KG1 (cell line): ENCODE measurements at places on chromosomes 5 and 9.

DNA sequence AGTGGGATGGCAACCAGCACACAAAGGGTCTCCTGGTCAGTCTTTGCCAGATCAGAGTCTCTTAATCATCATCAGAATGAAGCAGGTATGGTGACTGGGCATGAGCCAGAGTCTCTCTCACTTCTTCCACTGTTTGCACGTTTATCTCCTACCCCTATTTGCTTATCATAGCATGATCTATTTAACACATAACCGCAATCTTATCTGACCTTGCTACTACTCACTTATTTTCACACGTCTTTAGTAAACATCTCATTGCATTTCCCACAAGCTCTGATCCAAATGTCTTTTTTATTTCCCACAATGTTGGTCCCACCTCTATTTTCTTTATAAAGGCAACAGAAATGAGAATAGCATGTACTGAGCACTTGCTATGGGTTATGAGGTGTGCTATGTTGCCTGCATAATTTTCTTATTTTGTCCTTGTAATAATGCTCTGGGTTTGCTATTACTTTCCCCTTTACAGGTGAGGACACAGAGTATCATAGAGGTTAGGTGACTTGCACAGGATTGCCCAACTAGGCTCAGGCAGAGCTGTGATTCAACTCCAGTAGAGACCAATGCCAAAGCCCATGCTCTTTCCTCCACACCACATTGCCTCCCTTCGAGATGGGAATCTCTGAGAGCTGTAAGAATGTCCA, 39.7 kb upstream of the IL7R start:
- DNase-seq, result no peak

- no peak for DNase-seq
Measured at GRCh38 chr5:32531885-32532520, 53.4 kb upstream of the SUB1 start.

DNA sequence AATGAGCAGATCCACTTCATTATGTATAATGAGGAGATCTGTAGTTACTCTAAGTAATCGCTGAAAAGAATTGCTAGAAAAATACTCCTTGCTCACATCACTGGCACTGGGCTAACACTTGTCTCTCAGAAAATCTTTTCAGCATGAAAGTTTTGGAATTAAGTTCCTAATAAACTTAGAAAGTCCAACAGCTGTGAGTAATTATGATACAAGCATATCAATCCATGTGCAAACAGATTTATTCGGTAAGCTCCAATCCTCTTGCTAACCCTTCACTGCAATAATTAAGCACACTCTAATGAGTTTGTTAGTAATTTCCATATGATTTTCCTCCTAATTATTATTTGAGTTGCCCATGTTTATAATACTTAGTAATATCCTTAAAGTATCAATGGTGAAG, 652.6 kb upstream of the WWC1 start:
- DNase-seq, result no peak

DNA sequence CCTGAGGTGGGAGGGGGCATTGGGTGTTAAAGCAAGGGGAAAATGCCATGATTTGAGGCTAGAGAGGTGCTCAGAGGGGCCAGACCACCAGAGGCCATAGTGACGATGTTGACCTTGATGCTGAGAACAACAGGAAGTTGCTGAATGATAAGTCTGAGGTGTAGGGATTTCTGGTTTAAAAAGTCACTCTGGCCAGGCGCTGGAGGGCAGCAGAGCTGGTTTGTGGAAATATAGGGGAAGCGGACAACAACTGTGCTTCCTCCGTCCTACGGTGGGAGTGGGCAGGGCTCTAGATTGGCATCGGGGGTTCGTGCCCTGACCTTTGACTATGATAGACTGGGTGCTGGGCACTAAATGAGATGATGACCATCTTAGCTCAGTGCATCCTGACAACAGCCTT, 44.7 kb downstream of the STOM start:
- DNase-seq, result no peak

GRCh38 chr5:55308254-55308836, 556 bp downstream of the MTREX start:
- DNase-seq, result no peak

DNA sequence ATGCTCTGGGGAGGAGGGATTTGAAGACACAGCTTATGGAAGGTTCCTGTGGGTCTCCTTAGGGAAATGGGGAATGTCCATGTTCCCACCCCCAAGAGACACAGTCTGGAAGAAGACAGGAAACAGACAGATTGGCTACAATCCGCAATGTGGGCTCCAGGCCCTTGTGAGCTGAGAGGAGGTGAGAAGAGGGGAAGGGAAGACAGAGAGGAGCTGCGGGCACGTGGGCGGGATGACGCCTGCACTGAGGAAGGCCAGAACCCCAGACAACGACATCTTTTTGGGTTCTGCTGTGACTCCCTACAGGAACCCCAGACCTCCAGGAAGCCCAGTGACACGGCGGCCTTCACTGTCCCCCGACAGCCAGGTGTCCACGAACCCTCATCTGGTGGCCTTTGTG, 29.9 kb upstream of the NKD2 start:
- no peak for DNase-seq

- no peak for DNase-seq
Measured at GRCh38 chr5:61621202-61621650, 289.2 kb downstream of the ZSWIM6 start.

DNA sequence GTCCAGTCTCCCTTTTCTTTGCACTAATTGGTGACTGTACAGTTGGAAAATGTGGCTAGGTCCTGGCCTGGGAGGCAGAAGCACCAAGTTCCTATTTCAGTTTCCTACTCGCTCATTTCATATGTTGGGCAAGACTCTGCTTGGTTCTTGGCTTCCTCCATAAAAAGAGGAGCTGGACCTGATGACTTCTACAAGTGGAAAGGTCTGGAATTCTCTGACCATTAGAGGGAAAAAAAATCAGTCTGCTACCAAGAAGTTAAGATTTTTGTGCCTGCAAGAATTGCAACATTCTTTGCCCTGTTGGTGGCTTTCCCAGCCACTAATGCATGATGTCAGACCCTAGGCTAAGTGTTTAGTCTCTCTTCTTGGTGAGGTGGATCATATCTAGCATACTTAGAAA, 91.5 kb downstream of the WDR41 start:
- DNase-seq, result no peak

DNA sequence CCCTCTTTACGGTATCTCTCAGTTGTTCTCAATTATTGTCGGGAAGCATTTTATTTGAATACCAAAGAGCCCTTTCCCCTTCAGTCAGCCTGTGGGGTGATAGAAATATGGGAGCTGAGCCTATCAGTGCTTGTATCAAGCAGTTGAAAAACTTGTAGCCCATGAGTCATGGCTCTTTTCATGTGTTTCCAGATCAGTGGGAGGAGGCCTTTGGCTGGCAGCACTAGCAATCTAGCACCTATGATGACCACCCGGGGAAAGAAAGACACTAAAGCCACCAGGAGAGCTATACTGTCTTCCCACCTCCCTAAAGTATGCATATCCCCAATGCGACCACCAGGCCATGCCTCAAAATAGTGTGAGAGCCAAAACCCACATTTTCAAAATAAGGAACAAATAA, 696.9 kb upstream of the C9orf72 start:
- DNase-seq, result no peak

GRCh38 chr5:172558076-172558976, 82.7 kb upstream of the NEURL1B start:
- DNase-seq, result no peak

DNA sequence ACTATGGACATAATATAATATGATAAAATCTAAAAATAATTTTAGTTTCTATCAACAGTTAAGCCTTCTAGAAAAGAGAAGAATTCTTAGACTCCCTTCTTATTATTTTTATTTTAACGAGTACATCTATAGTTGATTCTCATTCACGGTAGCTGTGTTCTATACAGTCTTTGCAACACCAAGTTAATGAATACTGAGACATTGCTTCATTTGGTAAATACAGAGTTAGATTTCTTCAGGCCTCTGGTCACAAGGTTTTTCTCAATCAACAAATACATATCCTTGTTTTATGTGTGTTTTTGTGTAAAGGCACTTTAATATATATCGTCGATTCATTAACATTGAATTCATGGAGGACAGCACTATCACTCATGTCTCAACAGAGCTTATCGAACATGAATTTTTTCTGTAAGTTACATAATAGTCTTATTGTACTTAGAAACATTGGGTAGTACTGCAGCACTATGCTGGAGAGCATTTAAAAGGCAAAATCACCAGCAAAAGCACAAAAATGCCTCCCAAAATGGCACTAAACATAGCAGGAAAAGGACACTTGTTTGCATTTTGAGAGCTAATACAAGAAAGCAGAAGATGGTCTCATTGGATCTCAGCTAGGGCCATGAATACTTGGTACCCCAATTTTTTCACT, 239.0 kb downstream of the FGF10 start:
- no peak for DNase-seq

GRCh38 chr5:168935183-168935582, 356.0 kb upstream of the PANK3 start:
- DNase-seq, result no peak

DNA sequence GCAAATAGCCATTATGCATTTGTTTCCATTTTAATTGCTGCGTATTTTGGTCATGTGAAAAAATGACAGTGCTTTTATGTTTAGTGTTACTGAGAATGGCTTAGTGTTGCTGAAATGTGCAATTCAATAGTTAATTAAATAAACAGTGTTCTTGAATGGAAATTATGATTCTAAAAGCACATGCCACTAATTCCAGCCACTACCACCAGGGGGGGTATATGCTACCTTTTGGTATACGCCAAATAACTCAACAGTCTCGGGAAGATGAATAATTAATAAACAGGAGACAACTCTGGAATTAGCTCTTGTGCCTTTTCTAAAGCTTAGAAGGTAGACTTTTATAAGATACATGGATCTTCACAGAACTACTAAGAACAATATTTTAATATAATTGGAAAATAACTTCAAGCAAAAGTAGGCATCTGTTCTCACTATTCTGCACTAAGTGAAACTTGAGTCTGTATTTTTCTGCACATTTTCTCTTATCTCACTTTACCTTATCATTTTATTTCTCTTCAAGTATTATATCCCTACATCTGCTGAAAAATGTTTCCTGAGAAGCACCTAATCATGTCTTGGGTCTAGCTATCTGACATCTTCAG, 83.5 kb upstream of the MINAR2 start:
- no peak for DNase-seq

DNA sequence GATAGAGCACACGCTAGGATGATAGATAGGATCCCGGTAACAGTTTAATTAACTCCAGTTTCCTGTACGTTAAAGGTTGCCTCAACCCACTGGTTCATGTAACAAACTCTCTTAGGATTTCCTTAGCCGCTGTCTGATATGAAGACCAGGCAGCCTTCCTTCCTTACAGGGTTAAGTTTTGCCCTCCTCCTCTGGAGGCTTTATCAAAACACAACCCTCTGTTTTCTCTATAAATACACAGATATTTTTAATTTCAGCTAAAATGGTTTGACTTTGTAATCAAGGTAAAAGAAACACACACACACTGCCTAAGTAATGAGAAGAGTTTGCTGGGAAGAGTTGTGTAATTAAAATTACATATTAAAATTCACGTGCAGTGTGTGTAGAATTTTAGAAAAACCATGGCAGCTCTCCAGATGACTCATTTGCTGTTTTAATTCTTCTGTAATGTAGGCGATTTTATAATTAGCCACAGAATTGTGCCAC, 369.8 kb downstream of the CSNK1G3 start:
- DNase-seq, result no peak

GRCh38 chr5:160339406-160340130, 27.2 kb upstream of the CCNJL start:
- no peak for DNase-seq

- no peak for DNase-seq
Measured at GRCh38 chr5:164175083-164175482, 669.7 kb downstream of the MAT2B start.

- no peak for DNase-seq
Measured at GRCh38 chr5:132505641-132506040, 15.1 kb upstream of the IRF1 start.

DNA sequence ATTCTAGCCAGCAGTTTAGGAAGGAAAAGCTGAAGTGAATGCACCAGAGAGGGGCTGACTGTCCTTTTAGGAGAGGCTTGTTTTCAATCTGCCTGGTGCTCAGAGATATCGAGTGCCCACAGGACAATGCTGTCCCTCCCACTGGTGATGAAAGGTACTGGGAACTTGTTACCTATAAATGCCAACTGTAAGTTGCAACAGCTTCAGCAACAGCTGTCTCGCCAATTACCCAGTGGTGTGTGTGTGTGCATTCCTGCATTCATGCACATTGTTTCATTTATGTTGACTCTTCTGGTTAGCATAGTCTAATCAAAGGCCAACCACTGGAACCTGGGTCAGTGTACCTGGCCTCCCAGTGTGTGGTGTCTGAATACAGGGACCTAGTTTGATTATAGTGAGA, 161.1 kb downstream of the CSNK1G3 start:
- DNase-seq, result no peak

- DNase-seq, result no peak
Measured at GRCh38 chr9:91655215-91655614, 231.6 kb upstream of the NFIL3 start.

GRCh38 chr9:77848897-77849296, 182.7 kb downstream of the GNAQ start:
- DNase-seq, result no peak

- no peak for DNase-seq
Measured at GRCh38 chr5:77444356-77444755, 47.8 kb downstream of the WDR41 start.

- no peak for DNase-seq
Measured at GRCh38 chr5:61526207-61526519, 194.1 kb downstream of the ZSWIM6 start.

GRCh38 chr9:92637326-92637725, 32.6 kb downstream of the IPPK start:
- no peak for DNase-seq

DNA sequence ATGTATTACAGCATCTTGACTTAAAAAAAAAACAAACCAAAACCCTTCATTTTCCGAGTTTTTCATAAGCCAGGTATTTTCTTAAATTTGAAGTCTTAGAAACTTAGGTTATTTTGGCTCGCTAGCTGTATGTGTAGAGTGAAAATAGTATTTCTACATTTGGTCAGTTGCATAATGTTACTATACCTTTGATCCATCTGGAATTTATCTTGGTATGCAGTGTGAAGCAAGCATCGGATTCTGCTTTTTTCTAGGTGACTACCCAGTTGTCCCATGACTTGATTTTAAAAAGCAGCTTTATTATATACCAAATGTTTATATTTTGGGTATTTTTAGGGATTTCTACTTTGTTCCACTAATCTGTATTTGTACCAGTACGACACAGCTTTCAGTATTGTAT, 27.7 kb downstream of the UBAP1 start:
- no peak for DNase-seq

GRCh38 chr9:125696106-125696647, 10.8 kb downstream of the MAPKAP1 start:
- no peak for DNase-seq
